Gastroesophageal sphincter (tissue), 4 donors: ENCODE measurements at places on chromosomes 12 and 14. TPM values are rescaled to one million over a fixed set of nuclear protein-coding genes. Genes with fewer than 3 reads are reported as not detected.

The TEDC1 gene
- total RNA-seq = 6.1 TPM

The LUM gene
- 51.3 TPM for total RNA-seq

DNA sequence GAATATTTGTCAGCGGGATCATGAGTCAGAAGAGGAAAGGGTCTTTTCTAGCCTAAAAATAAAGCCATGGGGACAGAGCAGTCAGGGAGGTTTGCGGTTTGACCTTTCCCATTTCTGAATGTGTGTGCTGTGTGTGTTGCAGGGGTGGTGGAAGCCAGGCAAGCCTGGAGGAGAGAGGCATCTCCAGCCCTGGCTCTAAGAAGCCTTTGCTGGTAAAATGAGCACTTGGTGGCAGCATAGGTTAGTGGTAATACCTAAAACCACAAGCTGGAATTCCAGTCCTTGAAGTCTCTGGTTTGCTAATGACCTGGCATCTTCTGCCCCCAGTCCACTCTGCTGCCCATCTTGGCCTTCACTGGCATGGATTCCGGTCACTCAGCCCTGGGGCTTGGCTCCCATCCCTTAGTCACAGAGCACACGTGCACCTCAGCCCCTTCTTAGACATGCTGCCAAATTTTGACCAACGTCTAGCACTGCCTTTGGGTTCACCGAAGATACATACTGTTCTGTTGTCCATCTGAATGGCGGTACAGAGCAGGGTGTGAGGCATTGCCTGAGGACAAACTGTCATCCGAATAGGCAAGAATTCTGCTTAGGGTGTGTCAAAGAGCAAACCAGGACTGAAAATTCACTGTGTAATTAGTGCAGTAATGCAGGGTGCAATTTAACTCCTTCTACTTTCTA is 52.7 kb downstream of the KCNA5 start:
- ATAC-seq = no peak

GRCh38 chr14:93155667-93156066 is 29.0 kb downstream of the MOAP1 start:
- ATAC-seq = no peak

DNA sequence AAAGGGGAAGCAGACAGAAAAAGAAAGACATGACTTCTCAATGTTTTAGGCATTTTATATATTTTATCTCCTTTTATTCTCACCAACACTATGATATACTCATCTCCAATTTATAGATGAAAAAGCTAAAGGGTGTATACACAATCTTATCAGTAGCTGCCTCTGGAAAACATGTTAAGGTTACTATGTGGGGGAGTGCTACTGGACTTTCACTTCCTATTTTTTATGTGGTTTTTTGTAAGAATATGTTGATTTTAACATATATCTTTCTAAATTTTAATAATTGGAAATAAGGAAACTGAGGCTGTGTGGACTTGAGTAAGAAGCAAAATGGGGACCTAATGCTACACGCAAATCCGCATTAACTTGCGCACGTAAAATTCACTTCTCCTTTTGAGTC is 99.6 kb upstream of the PDE3A start:
- no peak for ATAC-seq

GRCh38 chr14:95041477-95042020 is 115.8 kb downstream of the DICER1 start:
- ATAC-seq = no peak

GRCh38 chr14:81408595-81408994 is 8.5 kb upstream of the STON2 start:
- ATAC-seq = no peak

The POLE2 gene
- 0.79 TPM for total RNA-seq

DNA sequence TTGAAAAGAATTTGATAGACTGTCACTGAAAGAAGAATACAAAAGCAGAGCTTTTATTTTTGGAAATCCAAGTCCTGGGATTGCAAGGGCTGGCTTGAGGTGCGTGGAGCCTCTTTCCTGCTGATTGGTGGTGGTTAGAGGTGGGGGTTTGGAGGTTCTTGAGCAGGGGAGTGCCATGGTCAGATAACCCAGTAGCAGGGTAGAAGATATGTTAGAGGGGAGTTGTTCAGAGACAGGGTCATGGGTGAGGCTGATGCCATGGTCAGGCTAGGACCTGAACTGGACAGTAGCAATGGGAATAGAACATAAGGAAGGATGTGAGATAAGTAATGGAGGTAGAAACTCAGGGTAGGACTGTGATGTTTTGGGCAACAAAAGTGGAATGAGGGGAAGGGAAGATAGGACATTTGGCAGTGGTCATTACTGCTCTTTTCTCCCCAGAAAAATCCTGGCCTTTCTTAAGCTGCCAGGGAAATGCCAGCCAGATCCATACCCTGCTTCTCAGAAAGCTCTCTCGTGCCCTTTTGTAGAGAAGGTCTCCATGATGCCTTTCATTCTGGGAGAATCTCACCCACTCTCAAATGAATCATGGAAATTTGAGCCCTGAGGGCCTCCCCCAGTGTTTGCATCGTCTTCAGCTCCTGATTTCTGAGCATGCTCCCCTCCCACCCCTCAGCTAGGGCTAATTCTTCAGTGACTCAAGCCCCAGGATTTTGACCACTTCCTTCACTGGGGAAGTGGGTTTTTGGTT is 9.5 kb downstream of the EMP1 start:
- ATAC-seq = peak; percentile 15

DNA sequence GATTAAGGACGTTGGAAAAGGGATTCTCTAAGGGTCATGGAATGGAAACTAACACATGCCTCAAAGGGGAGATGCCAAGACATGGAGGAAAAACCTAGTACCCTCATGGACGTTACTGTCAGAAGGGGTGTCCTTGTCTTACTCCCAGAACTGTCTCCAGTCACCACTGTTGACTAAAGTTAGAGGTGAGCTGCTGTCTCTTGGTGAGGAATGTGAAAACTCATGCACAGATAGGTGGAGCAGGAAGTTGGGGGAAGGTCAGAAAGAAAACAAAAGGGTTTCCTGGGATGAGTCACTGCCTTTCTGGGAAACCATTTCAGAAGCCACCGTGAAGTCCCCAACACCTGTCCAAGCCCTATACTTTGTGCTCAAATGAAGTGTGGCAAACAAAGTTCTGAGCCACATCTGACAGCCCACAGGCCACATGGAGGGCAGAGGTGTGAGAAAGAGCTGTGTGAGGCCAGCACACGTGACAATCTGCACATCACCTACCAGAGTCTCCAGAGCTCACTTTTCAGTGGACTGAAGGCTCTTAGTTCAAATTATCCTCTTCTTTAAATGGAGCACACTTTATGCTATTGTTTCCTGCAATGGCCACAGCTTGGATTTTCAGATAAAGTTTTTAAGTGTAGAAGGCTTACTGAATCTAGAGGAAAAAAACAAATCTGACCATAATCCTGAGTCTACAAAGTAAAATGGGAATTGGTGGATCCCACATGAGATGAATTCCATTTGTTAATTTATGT is 92.9 kb upstream of the EGLN3 start:
- peak; percentile 36 for ATAC-seq

DNA sequence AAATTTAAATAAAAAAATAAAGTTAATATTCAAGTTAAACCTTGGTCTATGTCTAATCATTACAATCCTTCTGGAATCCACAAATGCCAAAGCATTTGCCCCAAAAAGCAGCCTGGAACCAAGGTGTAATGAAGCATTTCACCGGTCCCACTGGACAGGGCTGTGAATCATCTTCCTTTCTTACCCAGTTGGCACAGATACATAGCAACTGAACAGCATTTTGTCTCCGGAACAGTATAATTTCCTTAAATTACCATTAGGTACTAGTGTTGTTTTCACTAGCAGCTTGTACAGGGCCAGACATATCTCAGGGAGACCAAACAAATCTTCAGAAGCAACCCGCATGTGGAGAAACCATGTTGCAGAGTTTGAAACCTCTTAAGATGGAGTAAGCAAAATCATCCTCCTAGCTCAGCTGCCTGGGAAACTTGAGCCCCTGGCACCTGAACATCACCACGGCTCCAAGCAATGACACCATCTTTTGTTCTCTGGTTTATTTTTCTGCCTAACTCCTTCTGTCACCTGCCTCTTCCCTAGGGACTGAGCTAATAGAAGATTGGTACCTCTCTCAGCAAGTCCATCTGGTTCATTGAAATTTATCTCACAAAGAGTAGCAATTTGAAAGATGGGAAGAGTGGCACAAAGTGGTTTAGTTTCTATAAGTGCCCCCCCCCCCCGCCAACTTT is 17.9 kb upstream of the MDM1 start:
- no peak for ATAC-seq

The OVCH1 gene
- 0.13 TPM for total RNA-seq

DNA sequence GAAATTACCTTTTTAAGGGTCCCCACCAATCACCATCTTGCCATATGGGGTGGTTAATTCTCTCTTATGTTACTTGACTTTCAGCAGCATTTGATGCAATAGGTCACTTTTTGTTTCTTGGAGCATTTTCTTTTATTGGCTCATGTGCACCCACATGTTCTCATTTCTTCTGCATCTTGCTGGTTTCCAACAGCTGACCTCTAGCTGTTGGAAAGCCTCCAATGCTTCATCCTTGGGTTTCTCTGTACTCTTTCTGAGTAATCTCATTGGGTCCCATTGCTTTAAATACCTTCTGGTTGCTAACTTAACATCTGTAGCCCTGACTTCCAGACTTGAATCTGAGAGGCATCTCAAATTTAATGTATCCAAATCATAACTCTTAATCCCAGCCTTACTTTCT is 116.8 kb downstream of the CRADD start:
- no peak for ATAC-seq

The USP30 gene
- 13.5 TPM for total RNA-seq

DNA sequence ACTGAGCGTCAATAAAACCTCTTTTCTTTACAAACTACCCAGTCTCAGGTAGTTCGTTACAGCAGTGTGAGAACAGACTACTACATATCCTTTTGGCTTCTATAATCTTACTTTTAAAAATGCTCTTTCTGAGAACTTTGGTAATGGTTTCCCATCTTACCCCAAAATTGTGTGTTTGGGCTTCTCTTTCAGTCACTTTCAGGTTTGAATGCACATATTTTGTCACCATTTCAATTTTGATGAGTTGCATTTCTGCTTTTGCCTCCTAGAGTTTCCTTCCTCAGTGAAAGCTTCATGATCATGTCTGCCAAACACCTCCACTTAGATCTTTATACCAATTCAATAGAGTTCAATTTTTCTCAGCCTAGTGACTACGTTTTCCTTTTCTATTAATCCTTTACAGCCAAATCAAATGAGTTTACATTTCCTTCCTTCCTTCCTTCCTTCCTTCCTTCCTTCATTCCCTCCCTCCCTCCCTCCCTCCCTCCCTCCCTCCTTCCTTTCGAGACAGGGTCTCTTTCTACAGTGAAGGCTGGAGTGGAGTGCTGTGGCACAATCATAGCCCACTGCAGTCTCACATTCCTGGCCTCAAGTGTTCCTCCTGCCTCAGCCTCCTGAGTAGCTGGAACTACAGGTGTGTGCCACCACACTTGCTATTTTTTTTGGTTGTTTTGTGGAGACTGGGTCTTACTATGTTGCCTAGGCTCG is 124.9 kb downstream of the BCAT1 start:
- ATAC-seq = no peak

- no peak for ATAC-seq
These were observed 271.9 kb upstream of the PDE3A start for GRCh38 chr12:20096430-20096829.

DNA sequence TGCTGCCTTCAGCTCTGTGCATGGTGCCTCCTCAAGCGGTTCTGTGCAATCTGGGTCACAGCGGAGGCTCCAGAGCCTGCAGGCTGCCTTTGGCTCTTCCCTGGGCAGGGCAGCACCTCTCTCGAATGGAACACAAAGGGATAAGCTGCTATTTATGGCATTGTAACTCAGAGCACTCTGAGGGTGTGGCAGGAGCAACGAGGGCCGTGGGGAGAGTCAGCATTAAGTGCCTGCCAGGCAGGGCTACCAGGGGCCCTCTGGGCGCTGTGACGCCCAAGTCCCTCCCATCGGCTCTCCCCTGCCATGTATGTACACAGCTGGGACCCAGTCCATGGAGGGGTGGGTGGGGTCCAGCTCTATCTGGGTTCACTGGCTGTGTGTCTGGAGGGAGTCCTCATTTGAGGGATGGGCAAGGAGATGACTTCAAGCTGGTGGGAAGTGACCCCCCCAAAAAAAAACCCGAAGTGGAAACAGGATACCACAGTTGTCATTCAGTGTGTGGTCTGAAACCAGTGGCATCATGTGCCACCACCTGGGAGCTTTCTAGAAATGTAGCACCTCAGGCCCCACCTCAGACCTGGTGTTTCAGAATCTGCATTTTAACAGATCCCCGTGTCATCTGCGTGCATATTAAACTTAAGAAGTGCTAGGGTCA is 44.0 kb upstream of the OAS1 start:
- ATAC-seq = no peak

- ATAC-seq = no peak
These were observed 29.3 kb upstream of the ATF1 start for GRCh38 chr12:50734409-50735263.

DNA sequence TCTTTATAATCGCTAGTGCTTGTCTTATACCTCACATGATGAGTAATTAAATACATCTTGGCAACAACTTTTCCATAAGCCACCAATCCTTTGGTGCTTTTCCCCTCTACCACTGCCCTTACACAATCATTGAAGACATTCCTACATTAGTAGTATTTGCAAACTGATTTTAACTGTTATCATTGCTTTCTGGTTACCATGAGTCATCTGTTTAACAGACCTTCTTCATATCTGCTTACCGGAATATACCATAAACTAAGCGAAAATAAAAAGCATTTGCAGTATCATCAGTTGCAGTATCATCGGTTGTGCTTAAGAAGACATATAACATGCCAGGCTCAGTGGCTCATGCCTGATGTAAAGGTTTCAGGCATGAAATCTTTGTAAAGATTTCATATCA is 54.8 kb upstream of the PLEKHA5 start:
- no peak for ATAC-seq

- ATAC-seq = no peak
These were observed 75.9 kb upstream of the TSPAN11 start for GRCh38 chr12:30850684-30851083.

- ATAC-seq = peak; percentile 35
These were observed 40.4 kb downstream of the PSEN1 start for GRCh38 chr14:73176685-73177084.
